Stimulated activated naive CD4-positive, alpha-beta T cell (primary cell): ENCODE measurements at places on chromosomes 12 and 14.
A peak's percentile ranks its signal among the peaks of the same experiment; 100 is the strongest.

- DNase-seq: no peak
These were observed 264.4 kb downstream of the DUSP6 start for GRCh38 chr12:89087876-89088275.

- DNase-seq: no peak
These were observed 108.6 kb downstream of the FOXN3 start for GRCh38 chr14:89308232-89308959.

GRCh38 chr12:104603545-104603973 lies 146.8 kb downstream of the CHST11 start:
- DNase-seq: no peak

GRCh38 chr12:104347374-104348075 lies 44.0 kb downstream of the EID3 start:
- DNase-seq: no peak

DNA sequence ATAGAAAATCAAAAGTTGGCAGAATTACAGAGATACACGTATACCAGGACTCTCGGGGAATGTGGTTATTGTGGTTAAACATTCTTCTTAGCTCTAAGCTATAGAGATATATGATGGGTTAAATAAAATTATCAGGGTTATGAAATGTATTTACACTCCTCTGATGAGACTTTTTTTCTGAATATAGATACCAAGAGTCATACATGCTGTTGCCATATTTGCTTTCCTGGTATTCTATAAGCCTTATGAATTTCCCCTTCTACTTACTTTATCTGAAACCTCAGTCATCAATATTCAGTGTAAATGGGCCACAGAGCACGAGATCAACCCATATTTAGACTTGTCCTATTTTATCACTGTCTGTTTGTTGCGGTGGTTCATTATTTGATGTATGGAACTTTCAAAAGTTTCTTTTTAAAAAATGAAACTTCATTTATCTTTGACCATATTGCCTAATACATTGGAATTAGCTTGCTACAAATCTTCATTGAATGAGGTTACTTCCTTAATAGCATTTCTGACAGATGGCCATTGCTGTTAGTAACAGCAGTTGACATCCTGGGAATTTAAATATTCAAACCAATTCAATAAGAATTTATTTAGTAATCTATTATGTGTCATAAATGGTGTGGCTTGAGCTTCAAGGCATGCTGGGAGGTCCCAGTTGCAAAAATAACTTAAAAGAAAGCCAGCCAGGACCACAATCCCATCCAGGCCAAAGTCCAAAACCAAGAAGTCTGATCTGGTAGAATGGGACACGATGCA lies 393.5 kb downstream of the PCNX1 start:
- DNase-seq: no peak

- DNase-seq: no peak
These were observed 87.2 kb downstream of the ZFC3H1 start for GRCh38 chr12:71576496-71576895.

DNA sequence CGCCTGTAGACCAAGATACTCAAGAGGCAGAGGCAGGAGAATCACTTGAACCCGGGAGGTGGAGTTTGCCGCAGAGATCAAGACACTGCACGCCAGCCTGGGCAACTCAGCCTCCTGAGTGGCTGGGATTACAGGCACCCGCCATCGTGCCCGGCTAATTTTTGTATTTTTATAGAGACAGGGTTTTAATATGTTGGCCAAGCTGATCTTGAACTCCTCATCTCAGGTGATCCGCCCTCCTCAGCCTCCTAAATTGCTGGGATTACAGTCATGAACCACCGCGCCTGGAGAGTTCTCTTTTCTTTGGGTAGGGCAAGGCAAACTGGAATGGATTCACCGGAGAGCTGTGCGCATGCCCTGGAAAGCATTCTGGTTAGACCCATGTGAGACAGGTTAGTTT lies 179.3 kb upstream of the ALG10B start:
- no peak for DNase-seq

DNA sequence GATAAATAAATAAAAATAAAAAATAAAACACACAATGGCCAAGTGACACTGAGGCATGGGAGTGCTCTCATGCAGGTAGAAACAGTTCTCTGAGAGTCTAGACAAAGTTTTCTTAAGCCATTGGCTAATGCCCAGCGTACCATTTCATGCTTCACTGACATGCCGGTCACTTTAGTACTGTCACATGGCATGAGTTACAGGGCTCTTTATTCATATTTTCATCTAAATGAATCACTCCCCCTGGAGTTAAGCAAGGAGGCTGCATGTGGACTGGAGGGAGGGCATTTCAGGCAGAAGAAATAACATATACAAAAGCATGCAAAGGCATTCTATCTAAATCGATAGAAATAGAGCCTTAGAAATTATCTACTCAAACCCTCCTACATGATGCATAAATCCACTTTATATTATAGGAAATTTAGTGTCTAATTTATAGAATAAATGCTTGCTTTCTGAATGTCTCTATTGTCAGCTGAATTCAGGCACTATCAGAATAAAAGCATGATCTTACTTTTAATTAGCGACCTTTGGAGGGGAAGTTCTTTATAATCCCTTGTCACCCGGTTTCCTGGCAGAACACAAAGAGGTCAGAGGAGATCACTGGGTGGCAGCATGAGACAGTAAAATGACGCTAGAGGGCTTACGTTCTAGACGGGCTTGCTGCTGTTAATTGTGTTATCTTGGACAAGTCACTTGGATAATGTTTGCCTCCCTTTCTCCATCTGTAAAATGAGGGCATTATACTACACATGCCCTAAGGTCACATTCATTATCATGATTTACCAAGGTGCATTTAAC lies 17.5 kb downstream of the DYRK4 start:
- DNase-seq: peak; percentile 10

- DNase-seq: no peak
These were observed 85.4 kb upstream of the DYNC1H1 start for GRCh38 chr14:101878822-101879528.

DNA sequence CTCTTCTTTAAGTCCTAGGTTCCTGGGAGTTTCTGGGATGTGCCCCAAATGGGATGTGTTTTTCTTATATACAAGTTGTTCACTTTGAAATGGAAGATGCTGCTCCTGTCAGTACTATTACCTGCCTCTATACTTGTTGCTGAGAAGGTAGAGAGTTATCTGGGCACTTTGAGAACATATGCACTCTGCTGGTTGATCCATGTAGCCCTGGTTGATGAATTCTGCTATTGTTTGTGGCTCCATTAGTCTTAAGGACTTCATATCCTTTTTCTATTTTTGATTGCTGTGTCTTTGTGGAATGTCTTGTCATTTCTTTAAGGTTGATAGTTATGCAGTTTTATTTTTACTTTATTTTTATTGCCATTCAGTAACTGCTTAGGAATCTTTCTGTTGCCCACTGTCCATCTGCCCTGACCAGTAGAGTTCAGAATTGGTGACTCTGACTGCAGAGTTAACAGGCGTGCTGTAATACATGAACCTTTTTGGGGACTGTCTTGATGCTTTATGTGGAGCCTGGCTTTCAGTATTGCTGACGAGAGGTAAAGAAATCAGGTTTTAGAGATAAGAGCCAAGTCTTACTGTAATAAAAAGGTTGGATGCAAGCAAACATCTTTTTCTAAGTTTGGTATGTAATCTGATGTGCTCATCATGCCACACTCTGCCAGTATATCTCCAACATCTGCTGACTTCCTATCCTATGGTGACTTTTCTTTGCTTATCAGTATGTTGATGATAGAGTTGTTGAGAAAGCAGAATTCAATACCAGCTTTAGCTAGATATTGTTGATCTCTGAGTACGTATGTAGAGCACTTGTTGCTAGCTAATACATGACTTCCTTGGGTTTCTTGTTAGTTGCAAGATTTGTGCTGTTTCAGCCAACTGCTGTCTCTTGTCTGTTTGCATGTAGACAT lies 1.6 kb downstream of the GMPR2 start:
- DNase-seq: no peak

GRCh38 chr14:32542507-32542906 lies 213.4 kb downstream of the AKAP6 start:
- DNase-seq: no peak

GRCh38 chr12:109611223-109611622 lies 37.6 kb downstream of the MVK start:
- no peak for DNase-seq

- DNase-seq: no peak
These were observed 177.2 kb upstream of the PRICKLE1 start for GRCh38 chr12:42766754-42767153.

- no peak for DNase-seq
These were observed 4.4 kb upstream of the ZBTB39 start for GRCh38 chr12:57010627-57011247.
